ENCODE measurements at places on chromosomes 5 and 9.

DNA sequence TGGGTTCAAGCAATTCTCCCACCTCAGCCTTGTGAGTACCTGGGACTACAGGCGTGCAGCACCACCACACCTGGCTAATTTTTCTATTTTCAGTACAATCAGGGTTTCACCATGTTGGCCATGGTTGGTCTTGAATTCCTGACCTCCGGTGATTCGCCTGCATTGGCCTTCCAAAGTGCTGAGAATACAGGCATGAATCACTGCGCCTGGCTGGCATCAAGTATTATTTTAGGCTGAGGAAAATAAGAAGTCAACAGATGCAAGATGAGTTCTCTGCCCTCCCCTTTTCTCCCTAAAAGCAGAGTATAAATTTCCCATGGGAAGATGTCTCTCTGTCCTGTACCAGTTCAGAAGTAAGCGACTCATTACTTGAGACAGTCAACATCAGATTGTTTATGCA lies 71.5 kb downstream of the ELAVL2 start:
- no peak for DNase-seq

GRCh38 chr5:43115968-43116367 lies 4.7 kb upstream of the ZNF131 start:
- no peak for DNase-seq

DNA sequence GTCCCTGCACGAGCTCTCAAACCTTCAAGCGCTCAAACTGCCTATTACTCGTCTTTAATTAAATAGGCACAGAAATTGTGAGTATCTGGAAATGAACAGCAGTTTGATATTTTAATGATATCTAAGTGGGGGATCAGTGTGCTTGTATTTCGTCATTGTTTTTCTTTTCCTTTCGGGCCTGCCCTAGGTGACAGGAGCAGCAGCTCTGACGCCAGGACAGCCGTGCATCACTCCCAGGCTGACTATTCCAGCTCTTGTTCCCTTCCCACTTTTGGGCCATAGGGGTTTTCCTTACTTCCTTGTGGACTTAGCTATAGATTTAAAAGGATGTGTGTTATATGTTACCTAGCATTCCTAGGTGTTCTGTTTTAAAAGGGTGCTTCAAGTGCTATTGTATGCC lies 9.5 kb downstream of the BNIP1 start:
- DNase-seq, result no peak

DNA sequence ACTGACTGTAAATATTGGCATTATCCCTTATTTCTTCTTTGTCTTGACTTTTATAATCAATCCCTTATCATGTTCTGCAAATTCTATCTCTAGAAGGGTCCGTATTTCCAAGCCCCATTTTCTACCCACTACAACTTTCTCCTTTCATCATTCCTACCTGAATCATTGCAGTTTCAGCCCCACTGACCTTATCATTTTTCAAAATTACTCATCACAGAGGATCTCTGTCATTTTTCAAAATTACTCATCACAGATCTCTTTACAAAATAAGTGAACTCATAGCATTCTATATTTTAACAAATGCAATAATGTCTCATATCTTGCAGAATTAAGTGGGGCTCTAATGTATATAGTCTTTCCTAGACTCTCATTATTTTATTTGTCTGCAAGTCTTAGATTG lies 256.9 kb upstream of the COX7C start:
- no peak for DNase-seq

DNA sequence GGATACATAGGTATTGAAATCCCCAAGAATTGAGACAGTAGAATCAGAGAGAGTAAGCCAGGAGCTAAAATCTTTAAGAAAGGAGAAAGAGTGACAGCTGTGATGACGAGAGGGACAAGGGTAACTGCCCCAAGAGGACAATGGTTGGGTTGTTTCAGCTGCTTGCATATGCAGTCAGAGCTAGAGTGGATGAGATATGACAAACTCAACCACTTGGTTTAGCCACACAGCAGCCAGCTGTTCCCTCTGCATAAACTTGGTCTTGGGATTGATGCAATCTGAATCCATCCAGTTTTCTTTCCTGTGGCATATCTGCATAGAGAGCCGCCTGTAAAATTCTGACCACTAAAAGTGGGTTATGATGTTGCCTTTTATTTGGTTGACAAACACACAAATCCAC lies 100.7 kb downstream of the ZNF622 start:
- no peak for DNase-seq

DNA sequence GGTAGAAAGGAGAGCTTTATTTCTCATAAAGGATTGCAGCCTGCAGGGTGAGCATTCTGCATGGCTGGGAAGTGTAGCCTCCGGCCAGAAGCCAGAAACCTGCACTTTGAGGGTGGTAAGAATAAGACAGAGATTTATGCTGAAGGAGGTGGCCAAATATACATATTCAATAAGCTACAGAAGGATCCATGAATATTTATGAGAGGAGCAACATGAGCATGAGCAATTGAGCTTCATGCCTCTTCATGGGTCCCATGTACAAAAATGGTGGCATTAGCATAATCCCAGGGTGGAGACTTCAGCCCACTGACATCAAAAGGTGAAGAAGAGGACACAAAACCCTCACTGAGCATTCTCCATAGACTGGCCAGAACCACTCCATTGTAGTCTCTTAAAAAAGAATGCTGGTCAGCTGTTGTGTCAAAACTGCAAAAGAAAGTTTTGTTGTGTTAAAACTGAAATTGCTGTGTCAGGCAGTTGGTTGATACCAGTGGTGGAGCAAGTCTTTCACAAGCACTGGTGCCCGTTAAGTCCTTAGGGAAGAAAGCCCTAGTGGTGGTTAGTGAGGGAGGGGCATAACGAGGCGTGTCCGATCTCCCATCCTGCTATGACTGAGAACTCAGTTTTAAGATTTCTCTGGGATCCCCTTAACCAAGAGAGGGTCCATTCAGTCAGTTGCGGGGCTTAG lies 160.8 kb upstream of the MAP1B start:
- DNase-seq, result no peak
